GM03348 (cell line): ENCODE measurements at places on chromosomes 5 and 9.

GRCh38 chr9:259405-260404 is 45.0 kb downstream of the DOCK8 start:
- DNase-seq, result no peak

DNA sequence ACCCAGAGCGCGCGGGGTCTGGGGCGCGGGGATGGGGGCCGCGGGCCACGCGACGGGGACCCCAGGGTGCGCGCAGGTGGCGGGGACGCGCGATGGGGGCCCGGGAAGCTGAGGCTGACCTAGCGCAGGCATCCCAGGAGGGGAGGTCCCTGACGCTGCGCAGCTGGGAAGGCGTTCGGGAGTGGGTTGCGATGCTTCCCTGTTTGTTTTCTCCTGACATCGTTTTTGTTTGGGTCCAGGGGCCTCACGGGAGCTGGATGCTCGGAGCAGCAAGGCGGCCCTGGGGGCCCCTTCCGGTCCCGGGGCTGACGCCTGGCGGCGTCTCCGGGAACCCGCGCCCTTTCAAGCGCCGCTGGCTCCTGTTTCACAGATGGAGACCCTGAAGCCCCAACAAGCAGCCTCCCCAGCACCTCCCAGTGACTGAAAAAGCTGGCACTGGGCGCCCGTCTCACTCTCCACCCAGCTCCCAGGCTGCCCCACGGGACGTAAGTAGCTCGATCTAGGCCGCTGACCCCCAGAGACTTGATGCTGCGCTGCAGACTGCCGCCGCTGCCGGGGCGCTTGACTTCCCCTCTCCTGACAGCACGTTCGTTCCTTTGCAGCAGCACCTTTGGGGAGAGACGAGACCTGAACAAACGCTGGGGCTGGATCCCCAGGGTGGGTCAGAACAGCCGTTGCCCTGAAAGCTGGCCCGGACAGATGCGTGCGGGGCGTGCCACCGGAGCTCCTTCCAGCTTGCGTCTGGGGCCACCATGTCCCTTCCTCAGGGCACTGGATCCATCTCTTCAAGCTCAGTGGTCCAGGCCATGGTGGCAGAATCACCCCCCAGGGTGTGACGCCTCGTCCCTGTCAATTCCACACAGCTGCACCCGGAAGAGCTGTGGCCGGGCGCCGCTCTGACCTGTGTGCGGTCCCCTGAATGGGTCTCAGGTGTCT is 593 bp downstream of the BRD3OS start:
- DNase-seq, result peak; percentile 60

- peak; percentile 33 for DNase-seq
Observed at GRCh38 chr5:39452846-39453245, 28.1 kb upstream of the DAB2 start.

GRCh38 chr9:123426406-123426805 is 70.4 kb downstream of the CRB2 start:
- no peak for DNase-seq

GRCh38 chr9:91494751-91495150 is 71.1 kb upstream of the NFIL3 start:
- DNase-seq, result no peak

DNA sequence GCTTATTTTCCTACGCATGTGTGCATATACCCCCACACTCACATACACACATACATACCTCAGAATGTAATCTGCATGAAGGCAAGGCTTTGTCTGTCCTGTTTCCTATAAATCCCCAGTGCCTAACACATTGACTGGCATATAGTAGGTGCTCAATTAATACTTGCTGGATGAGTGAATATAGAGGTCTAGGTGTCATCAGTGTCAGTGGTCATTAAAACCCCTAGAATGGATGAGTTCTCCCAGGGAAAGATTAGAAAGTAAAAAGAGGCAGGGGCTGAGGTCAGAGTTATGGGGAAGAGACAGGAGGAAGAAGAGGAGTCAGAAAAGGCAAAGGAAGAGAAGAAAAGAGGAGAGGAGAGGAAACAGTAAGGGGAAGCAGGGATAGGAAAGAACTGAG is 4.7 kb downstream of the CPLX2 start:
- DNase-seq, result no peak

- DNase-seq, result peak; percentile 25
Observed at GRCh38 chr9:75054368-75055001, 26.4 kb upstream of the CARNMT1 start.

GRCh38 chr5:167793700-167794099 is 497.7 kb upstream of the WWC1 start:
- DNase-seq, result no peak

DNA sequence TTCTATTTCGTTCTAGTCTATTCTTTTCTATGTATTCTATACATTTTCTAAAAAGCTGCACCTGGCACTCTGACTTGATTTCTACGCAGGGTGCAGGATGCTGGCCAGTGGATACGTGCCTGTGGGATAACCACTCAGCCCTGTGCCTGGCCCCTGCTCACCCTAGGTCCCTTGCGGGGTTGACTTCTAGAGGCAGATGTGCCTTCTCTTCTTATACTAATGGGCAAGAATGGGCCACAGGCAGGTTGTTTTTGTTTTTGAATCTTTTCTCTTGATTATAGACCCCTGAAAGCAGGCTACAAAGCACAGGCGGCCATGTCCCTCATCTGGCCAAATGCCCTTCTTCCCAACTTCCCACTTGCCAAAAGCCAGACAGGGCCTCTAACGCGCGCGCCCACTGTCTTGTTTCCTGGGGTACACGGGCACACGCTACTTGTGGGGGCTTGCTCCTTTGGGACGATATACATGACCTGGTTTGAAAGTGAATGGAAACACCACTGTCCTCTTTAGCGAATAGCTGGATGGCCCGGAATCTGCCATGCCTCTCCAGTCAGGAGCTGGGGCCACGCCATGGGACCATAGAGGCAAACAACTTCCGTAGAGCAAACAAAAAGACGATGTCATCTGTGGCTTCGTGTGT is 162.7 kb upstream of the IRX2 start:
- DNase-seq, result no peak

- DNase-seq, result no peak
Observed at GRCh38 chr9:96522366-96522765, 72.4 kb downstream of the HABP4 start.

GRCh38 chr9:110161940-110162339 is 46.0 kb downstream of the C9orf152 start:
- no peak for DNase-seq

- peak; percentile 22 for DNase-seq
Observed at GRCh38 chr9:106953174-106953573, 90.2 kb downstream of the ZNF462 start.

GRCh38 chr5:110549301-110549700 is 177.2 kb downstream of the TMEM232 start:
- no peak for DNase-seq

GRCh38 chr5:66912787-66913186 is 283.8 kb downstream of the CD180 start:
- no peak for DNase-seq

GRCh38 chr9:126617003-126617822 is 3.5 kb downstream of the LMX1B start:
- DNase-seq, result no peak

GRCh38 chr9:7298123-7298522 is 501.5 kb downstream of the DMAC1 start:
- DNase-seq, result no peak

DNA sequence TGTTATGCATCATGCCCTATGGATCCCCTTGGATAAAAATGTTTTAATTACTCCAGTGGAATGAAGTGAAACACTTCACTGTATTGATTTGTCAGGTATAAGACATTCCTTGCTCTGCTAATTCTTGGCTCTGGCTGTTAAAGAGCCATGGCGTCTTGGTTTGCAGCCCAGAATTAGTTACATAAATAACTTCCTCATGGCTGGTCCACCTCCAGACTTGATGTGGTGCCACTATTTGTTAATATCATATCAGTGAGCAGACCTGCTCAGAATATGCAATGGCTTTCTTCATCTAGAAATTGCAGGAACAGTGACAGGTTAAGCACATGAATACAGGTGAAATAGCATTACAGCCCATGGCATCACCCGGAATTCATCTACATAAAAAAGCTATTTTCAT is 446.9 kb upstream of the GRIN3A start:
- DNase-seq, result no peak

- DNase-seq, result peak; percentile 86
Observed at GRCh38 chr9:125932012-125932411, 184.8 kb downstream of the PBX3 start.

- peak; percentile 75 for DNase-seq
Observed at GRCh38 chr5:176157656-176158055, 80.6 kb upstream of the SIMC1 start.

DNA sequence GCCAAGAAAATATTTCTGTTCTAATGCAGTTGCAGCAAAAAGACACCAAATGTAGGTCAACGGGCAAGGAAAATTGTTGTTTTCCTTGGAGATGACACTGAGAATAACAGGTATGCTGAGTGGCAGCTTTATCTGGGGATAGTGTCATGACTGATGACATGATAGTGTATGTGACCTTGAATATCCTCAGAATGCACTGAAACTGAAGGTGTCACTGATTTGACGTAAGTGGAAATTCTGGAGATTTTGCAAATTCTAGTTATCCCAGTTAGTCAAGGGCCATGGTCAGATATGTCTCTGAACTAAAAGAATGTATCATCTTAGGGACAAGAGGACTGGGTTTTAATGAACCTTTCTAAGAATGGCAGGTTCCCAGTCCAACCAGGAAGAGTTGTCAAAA is 138.0 kb upstream of the C9orf72 start:
- DNase-seq, result no peak

- DNase-seq, result peak; percentile 18
Observed at GRCh38 chr5:80191991-80192398, 63.9 kb downstream of the SERINC5 start.

DNA sequence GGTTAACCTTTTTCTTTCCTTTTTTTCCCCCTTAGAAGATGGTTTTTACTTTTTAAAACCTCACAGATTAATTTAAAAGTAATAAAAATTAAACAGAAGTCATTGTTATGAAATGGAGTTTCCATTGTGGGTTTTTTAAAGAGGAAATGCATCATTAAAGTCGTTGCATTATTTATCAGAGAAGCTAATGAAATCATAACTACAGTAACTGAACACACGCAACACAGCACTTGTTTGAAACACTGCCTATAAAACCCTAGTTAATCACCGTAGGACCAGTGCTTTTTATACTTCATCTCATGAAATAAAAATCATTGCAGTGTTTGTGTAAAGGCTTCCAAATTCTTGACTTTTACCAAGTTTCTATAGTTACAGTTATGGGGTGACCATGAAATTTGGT is 82.4 kb upstream of the NTRK2 start:
- DNase-seq, result no peak

- DNase-seq, result peak; percentile 12
Observed at GRCh38 chr5:75512383-75513074, 838 bp downstream of the POLK start.

- DNase-seq, result peak; percentile 82
Observed at GRCh38 chr9:98074115-98074990, 17.8 kb downstream of the NANS start.

DNA sequence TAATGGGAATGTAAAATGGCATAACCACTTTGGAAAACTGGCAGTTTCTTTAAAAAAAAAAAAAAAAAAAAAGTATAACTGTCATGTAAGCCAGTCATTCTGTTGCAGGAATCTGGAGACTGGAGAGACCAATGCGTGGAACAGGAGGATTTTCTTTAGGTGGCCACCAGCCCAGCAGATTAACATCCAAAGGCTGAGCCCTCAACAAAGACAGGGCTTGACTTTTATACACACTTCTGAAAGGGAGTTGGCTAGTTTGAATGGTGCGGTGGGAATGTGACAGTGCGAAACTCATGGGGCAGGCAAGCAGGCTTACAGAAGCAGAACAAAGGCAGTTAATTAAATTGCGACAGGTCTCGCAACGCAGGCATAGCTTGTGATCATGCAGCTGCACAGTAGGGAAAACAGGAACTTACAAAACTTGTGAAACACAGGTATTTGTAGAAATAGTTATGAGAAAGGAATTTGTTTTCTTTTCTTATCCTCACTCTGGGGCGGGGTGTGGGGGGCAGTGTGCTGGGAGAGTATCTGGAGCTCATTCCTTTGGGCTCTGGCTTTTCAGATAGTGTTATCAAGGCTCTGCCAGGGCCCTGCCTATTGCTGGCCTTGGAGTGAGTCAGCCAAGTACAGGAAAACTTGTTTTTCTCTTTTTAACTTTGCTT is 12.0 kb downstream of the UIMC1 start:
- DNase-seq, result peak; percentile 13

GRCh38 chr9:89325733-89326132 is 7.4 kb downstream of the SECISBP2 start:
- no peak for DNase-seq

DNA sequence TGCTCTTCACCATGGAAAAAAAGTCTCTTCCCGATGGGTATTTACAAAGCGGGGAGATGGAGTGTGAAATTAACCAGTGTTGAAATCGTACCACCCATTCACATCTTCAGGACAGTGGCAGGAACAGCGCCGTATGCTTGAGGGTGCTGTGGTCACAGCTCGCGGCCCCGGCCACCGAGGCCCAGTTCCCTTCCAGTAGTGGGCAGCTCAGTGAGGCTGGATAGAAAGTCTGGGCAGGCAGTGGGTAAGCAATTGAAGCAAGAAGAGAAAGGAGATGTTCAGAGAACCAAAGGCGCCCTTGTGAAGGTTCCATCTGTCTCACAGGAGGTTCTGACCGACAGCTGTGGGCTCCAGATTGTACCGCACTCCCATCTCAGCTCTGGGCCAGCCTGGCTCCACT is 59.1 kb downstream of the SECISBP2 start:
- no peak for DNase-seq

GRCh38 chr5:170466988-170467707 is 36.7 kb upstream of the KCNIP1 start:
- DNase-seq, result peak; percentile 86

GRCh38 chr9:4939118-4939561 is 45.9 kb upstream of the JAK2 start:
- DNase-seq, result no peak

GRCh38 chr9:1938675-1939170 is 76.4 kb upstream of the SMARCA2 start:
- no peak for DNase-seq

GRCh38 chr5:148125641-148126040 is 42.7 kb upstream of the SPINK14 start:
- peak; percentile 6 for DNase-seq

GRCh38 chr9:119961774-119962424 is 592.7 kb upstream of the BRINP1 start:
- no peak for DNase-seq

DNA sequence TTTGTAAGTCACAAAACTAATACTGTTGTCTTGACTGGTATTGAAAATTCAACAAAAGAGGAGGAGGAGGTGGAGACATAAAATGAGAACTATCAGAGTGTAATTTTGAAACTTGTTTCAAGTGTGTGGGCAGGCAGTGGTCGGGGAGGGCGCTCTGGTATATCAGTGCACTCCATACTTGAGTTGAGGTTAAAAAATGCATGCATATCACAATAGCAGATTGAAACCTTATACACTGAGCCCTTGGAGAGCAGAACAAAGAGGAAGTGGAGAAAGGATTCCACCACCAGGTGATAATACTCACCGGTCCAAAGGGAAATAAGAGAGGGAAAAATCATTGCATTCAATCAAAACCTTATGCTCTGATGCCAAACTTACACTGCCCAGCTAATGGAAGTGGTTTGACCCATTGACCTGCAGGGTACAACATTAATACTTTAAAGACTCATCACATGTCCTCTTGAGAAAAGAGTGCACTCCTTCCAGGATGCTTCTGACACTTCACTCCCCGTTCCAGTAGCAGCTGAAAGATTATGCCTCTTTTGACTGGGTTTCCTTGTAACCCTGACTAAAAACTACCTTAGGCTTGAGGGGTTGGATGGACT is 79.5 kb upstream of the FAM169A start:
- no peak for DNase-seq
